ENCODE measurements at places on chromosomes 5 and 9.

DNA sequence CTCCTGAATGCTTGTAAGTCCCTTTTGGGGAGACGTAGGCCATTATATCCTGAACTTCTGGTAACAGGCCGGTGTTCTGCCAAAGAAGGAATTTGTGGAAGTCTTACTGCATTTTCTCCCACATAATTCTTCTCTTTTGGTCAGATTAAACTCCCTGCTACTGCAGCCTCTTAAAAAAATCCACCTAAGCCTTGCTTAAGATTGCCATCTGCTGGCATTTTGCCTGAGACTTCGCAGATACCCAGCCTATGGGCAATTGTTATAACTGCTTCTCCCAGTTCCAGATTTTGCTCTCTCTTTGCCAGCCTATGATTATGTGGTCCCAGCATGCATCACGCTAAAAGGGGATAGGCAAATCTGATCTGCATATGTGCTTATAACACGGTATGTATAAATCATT, 391.6 kb upstream of the CHD1 start:
- DNase-seq: no peak

GRCh38 chr9:136791516-136792276, 552 bp downstream of the TMEM141 start:
- DNase-seq: peak; percentile 50

DNA sequence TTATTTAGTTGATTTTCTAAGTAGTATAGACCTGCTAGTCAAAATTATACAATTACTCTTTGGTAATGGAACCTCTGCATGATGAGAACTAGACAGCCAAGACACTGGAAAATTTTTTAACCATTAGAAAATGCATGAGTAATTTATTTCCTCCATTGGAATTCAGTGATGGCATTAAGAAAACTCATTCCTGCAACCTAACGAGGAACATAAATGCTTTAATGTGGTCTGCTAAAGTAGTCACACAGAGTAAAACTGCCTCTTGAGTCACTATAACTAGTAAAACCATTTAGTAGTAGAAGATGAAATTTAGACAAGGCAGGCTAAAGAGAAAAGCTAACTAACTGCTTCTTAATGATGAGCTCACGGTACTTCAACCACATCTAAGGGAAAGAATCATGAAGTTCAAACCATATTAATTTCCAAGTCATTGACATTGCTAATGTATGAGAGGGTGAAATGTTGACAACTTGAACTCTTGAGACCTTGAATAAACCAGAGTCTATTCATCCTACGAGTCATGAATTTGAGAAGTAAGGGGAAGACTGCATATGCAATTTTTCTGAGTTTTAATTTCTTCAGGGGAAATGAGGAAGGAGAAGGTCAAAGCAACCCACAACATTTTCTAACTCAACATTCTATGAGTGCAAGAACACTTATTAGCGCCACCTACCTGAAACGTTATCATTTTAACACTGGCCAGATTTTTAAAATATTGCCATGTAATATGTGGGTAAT, 74.4 kb downstream of the GLIS3 start:
- DNase-seq: no peak

- peak; percentile 68 for DNase-seq
Measured at GRCh38 chr5:72018143-72018803, 89.0 kb upstream of the MAP1B start.

- DNase-seq: no peak
Measured at GRCh38 chr5:4124221-4124970, 528.8 kb downstream of the IRX1 start.

GRCh38 chr9:129100383-129101169, 10.0 kb downstream of the CRAT start:
- no peak for DNase-seq

All from GM10248 (cell line).